Iris pigment epithelial cell (primary cell): ENCODE measurements at places on chromosomes 3 and 15.

- peak; percentile 73 for DNase-seq
Observed at GRCh38 chr3:55480911-55481743, 6.0 kb downstream of the WNT5A start.

DNA sequence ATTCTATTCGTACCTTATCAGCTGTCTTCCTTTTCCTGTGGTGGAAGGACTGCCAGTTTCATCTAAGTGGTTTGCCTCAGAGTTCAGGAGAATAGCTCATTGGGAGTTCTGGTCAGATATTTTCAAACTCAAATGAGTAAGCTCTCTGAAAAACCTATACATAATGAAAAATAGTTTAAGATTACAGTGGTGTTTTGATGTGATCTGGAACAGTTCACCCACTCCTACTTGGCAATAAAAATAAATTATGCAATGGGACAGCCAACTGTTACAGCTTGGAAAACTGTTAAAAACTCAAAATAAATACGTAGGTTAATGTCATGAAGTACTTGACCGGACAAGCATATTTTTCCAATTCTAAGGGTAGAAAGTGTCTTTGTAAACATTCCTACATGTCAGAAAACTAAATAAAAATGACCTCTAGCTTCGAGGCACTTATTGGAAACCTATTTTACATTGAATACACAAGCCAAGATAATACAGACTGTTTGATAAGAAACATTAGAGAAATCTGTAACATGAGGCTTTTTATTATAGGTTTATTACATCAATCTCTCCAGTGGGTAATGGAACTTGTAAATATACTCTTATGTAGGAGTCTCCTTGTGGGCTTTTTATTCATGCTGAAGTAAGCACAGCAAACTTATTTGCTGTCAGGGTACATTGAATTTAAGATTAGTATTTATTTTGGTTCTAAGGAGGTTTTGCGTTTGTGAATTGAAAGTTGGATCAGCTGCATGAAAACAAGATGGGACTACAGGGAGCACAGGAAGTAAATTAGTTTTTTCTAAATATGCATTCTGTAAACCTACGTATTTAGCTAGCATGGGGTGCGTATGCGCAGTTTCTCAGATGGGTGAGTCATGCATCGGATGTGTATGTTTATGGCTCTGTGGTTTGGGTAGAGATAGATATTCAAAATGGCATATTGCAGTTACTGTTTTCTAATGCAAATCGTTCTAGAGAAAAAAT, 453.1 kb downstream of the IL5RA start:
- DNase-seq: peak; percentile 9

DNA sequence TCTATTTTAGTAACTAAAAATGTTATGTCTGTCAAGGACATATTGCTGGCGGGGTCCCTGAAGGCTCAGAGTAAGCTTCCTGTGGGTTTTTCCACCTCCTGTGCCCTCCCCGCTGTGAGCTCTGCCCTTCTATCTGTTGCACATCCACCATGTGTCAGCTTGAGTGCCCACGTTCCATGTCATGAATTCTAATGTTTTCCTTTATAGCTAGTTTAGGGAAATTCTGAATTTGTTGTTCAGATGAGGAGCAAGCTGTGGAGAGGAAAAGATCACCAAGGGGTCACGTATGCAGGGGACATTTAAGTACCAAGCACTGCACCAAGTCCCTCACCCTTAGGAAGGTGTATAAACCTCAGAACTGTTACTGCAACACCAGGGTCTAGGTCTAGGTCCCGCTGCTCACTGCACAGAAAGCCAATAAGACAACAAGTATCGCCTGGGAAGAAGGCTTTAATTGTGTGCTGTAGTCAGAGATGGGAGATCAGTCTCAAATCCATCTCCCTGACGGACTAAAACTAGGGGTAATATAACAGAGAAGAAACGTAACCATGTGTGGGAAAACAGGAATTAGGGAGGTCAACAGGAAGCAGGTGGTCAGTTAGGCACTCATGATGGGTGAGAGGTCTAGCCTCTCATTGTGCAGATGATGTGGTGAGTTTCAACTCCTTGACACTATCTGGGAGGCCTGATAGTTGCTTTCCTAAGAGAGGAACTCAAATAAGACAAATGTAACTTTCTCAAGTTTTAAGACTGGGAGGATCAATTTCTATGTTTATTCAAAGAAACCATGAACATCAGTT, 9.7 kb downstream of the GP9 start:
- no peak for DNase-seq

DNA sequence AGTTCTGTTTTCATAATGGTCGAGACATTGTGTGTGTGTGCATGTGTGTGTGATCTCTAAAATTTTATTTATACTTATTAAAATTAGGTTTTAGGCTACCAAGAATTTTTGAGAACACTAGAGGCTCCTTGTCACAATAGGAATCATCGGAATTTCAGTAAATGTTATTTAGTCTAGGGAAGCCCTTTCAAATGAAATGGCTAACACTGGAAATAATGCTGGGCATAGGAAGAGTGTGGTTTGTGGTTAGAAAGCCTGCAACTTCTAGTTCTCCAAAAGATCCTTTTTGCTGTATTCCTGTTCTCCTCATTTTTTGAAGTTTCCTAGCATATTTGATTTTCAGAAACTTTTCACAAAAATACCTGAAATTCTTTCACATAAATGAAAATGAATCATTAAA, 92.5 kb upstream of the MBNL1 start:
- peak; percentile 62 for DNase-seq

GRCh38 chr3:160501325-160501724, 51.7 kb upstream of the TRIM59 start:
- no peak for DNase-seq

DNA sequence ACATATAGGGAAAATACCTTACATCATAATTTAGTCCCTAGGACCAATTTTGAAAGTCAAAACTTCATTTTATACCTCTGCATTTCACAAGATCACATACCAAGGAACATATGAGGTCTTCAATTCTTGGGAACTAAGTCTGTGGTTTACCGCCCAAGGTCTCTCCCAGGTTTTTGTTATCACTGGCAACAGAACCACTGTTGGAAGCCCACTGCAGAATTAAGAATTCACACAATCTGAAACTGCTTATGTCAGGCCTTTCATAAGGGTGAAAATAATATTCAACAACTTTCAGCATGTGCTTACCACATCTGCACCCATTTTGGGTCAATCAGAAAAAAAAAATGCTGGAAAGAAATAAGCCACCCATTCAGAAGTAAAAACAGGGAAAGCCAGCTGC, 107.2 kb upstream of the MME start:
- peak; percentile 98 for DNase-seq

- DNase-seq: peak; percentile 6
Observed at GRCh38 chr3:173217127-173217526, 76.1 kb upstream of the SPATA16 start.

GRCh38 chr3:126342991-126343648, 14.1 kb downstream of the KLF15 start:
- DNase-seq: no peak

- no peak for DNase-seq
Observed at GRCh38 chr15:57902155-57902554, 163.4 kb downstream of the ALDH1A2 start.
